ENCODE measurements at places on chromosomes 3 and 15.

DNA sequence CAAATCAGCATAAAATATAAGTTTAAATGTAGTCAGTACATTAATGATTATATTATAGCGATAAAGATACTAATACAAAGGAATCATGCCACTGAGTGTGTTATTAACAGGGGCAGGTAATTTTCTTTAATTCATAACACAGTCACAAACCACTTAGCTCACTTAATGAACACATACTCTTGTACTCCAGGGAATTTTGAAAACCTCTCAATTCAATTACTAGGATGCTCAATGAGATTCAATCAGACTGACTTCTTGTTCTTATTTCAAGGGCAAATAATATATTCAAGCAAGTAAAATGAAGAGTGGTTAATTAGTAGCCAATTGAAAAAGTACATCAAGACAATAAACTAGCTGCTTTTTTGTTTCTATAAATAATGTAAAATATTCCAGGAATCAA lies 5.8 kb upstream of the SUCNR1 start:
- DNase-seq, result no peak

DNA sequence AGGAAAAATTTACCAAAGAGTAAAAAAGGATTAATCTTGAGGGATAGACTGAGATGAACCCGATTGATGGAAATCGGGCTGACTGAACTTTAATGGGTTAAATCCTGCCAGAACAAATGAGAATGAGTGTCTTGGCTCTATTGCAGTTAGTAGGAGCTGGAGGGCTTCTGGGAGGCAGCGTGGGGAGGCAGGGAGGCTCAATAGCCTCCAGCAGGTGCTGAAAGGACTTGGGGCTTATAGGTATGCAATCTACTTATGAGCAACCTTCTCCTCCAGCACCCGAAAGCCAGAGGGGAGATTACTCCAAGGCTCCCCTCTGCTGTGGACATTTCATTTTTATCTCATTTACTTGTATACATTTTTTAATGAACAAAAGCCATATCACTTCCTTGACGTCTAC lies 1.0 kb upstream of the CRYBG3 start:
- DNase-seq, result no peak

DNA sequence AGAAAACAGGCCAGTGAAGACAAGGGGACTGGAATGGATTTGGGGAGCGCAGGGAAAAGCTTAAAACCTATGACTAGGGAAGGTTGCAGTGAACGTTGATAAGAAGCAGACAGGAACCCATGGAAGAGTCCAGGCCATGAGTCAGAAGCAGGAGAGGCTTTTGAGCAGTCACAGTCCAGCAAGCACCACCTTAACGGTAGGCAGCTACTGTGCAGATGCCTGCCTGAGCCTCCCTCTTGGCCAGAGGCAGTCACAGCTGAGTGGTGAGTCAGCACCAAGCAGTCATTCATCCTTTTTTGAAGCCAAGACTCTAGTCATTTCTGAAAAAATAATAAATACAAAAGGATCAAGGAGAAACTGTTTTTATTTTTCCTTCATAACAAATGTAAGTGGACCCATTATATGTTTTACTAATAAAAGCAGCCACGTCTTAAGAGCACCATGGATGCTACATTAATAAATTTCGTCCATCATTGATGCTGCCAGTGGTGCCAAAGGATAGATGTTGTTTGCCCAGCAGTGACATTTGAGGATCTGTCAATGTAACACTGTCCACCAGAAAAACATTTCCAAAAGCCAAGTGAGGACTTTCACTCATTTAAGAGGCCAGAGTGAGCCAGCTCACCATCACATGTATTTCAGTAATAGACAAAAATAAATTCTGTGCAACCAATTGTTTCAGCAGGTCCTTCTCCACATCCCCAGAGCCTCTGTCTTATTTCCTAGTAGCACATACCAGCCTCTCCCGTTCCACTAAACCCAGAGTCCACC lies 42.1 kb upstream of the ACTC1 start:
- DNase-seq, result no peak

DNA sequence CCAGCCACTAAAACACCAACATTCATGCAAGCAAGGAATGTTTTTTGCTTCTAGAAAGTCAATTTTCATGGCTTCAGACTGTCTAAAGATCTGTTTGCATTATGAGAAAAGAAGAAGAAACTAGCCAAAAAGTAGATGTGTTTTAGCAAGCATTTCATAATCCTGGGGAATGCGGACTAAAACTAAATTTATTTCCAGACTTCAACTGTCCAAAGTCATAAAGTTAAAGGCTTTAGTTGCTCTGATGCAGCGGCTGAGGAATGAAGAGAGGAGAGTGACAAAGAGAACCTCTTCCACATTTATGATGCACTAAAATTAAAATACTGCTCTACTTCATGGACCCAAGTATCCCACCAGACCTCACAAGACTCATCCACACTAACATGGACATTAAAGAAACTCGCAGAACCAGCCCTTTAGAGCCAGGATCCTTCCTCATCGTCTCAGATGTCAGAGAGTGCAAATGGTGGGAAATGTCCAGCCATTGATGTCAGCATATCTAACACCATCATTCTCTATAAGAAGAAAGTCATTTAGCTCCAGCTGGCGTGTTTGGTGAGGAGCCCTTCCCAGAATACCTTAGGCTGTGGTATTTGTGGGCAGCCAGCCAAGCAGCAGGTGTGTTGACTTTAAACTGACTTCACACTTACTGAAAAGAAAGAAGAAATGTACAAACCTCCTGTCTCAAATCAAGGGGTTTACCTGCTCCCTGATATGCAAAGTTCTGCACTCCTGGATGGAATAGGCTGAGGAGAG lies 17.4 kb downstream of the FYCO1 start:
- peak; percentile 78 for DNase-seq

- no peak for DNase-seq
Measured at GRCh38 chr3:171173736-171174135, 147.2 kb upstream of the SLC2A2 start.

GRCh38 chr3:126314790-126315658 lies 42.2 kb downstream of the KLF15 start:
- no peak for DNase-seq

DNA sequence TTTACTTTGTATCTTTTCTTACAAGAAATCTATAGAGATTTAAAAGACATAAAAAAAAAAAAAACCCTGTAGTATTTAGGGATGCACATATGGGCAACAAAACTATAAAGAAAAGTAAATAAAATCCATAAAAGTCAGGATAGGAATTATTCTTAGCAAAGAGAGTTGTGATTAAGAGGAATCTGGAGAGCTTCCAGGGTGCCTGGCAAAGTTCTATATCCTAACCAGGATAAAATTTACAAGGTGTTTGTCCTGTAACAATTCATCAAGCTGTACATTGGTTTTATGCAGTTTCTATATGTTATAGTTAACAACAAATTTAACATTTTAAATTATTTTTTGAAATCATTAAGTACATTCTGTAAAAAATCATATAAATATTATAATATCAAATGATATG lies 7.9 kb downstream of the SECISBP2L start:
- DNase-seq, result no peak

GRCh38 chr15:45156744-45157455 lies 27.1 kb downstream of the DUOX1 start:
- no peak for DNase-seq

DNA sequence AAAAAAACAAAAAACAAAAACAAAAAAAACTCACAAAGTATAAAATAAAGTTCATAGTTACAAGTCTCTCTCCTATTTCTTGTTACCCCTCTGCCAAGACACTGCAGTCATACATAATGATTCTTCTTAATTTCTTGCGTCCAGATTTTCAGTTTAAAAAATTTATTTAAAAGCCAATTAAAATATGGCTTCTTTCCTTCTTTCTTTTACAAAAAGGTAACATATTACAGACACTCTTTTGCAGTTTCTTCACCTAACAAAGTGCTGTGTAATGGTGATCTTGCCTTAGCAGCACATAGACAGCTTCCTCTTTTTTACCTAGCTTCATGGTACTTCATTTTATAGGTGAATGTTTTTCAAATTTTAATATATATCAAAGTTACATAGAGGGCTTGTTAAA lies 136.1 kb upstream of the SGO1 start:
- DNase-seq, result no peak

DNA sequence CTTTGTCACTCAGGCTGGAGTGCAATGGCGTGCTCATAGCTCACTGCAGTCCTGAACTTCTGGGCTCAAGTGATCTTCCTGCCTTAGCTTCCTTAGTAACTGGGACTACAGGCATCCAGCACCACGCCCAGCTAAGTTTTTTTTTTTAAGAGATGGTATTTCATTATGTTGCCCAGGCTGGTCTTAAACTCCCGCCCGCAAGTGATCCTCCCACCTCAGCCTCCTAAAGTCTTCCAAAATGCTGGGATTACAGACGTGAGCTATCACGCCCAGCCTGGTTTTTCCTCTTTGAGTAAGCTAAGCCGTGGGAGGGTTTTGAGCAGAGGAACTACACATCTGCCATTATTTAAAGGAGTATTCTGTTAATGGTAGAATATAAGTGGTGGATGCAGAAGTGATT lies 7.4 kb upstream of the LRRFIP2 start:
- DNase-seq, result no peak

- DNase-seq, result no peak
Measured at GRCh38 chr3:25218362-25218761, 209.7 kb upstream of the RARB start.

DNA sequence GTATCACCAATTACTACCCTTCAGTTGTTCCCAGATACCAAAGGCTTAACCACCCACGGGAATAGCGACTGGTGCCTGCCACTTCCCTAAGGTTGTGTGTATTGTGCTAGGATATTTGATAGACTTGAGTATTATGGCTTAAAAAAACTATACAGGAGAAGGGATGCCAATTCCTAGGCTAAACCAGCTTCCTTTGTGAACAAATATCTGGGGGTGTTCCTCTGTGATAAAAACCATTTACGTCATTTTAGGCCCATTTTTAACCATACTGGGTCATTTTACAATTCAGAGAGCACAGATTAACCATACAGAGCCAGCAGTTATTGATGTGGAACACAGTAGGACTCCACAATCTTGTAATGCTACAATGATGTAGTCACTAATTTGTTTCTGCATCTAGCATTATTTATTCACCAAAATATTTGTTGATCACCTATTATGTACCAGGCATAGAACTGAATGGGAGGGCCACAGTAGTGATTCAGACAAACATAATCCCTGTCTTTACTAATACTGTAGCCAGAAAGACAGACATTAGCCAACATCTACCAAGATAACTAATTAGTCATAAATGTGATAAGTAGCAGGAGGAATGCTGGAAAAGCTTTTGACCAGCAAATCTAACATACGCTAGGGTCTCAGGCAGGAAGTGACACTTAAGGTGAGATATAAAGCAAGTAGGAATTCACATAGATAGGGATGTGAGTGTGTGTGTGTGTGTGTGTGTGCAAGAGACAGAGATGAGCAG lies 184.8 kb downstream of the MECOM start:
- DNase-seq, result no peak

DNA sequence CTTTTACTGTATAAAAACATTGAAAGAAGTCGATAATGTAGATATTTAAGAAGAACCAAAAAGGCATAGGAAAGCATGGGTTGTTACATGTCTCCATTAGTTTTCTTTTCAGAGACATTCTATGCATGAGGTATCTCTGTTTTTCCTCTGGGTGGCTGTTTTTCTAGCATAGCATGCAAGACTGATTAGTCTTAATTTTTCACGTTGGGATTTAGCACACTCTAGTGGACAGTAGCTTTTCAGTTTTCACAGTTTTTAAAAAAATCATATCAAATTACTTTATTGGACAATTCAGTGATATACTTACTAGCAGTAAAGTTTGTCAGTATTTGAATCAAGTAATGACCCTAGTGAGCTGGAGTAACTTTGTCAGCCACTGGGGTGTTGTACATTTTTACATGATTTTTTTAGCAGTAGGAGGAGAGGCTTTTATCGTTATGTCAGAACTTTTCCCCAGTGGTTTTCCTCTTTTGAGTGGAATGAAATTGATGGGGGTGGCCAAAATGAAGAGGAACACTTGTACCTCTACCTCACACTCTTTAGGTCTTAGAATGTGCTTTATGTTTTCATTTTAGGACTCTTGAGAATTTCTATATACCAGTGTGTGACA lies 57.2 kb downstream of the SEC22A start:
- DNase-seq, result no peak

DNA sequence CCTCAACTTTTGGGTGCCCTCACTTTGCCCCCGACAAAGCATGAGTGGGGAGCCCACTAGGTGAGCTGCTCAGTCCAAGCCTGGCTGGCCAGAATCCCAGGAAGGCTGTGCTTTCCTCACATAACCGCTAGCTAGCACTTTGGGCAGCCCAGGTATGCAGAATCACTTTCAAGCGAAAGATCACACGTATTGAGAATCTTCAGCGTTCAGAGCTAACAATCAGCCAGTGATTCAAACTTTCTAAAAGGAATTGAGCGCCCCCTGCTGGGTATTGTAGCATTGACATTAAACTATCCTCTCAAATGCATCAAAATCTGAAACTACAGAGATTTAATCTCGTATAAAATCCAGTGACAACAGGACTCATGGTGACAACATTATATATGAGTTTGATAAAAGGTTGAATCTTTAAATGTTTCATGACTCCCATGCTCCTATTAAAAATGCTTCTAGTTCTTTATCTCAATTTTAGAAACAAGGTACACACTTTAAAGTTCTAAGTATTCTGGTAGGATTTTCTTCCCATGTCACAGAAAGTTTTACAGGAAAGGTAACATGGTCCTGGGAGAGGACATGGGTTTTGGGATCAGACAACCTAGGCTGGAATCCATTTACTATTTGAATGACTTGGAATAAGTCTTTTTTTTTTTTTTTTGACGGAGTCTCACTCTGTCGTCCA lies 11.8 kb downstream of the ANAPC13 start:
- DNase-seq, result peak; percentile 69

DNA sequence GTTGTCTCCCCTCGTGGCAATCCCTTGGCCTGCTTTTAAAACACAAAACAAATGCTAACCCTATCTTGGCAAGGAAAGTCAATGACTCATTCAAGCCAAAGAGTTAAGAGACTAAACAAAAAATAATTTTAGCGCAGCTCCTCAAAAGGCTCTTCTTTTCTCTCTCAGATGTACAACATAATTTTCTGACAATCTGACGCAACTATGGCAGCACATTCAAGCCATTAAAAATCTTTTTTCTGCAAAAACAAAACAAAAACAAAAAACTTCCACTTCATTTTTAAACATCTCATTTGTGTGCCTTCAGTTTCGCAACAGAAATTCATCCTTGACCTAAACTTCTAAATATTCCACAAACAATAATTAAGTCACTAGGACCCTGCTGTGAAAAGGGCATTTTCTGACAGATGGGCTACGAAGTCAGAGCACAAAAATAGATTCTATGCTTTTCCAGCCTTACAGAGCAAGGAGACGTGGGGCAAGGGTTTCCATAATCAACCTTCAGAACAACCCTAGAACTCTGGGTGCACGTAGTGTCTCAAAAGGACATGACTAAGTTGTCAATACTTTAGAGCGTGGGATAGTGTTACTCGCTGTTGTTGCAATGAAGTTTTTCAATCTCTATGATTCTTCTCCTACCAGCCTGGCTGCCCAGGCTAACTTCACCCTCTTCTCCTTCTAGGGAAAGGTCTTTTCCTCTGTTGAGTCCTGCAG lies 84.3 kb downstream of the MB21D2 start:
- DNase-seq, result no peak

- DNase-seq, result peak; percentile 71
Measured at GRCh38 chr15:40310001-40310959, 2.5 kb upstream of the PLCB2 start.

- DNase-seq, result no peak
Measured at GRCh38 chr3:70716832-70717231, 404.4 kb upstream of the MDFIC2 start.

GRCh38 chr3:96434651-96435050 lies 379.7 kb upstream of the EPHA6 start:
- no peak for DNase-seq

GRCh38 chr3:100299016-100299415 lies 35.5 kb upstream of the NIT2 start:
- no peak for DNase-seq

- no peak for DNase-seq
Measured at GRCh38 chr15:66877477-66878271, 175.6 kb downstream of the SMAD6 start.
